ENCODE measurements at places on chromosomes 2 and 18.
A peak's percentile ranks its signal among the peaks of the same experiment; 100 is the strongest.

DNA sequence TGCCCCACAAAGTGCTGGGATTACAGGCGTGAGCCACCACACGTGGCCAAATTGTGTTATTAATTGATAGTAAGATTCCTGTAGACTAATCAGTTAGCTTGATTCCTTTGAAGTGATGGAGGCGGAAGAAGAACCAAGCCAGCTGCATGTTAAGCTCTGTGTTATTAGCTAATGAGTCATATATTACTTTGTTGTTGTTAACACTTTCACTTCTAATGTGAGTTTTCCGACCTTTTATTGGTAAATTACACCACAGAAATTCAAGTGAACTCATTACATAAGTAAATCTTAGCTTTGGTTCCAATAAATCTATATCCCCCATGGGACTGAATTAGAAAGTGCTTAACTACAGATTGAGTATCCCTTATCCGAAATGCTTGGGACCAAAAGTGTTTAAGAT is 20.3 kb downstream of the CHMP1B start:
- DNase-seq, result peak; percentile 26

- peak; percentile 51 for DNase-seq
These were observed 53.4 kb downstream of the THADA start for GRCh38 chr2:43542285-43542933.

- no peak for DNase-seq
These were observed 162.4 kb downstream of the DDX1 start for GRCh38 chr2:15753811-15754702.

DNA sequence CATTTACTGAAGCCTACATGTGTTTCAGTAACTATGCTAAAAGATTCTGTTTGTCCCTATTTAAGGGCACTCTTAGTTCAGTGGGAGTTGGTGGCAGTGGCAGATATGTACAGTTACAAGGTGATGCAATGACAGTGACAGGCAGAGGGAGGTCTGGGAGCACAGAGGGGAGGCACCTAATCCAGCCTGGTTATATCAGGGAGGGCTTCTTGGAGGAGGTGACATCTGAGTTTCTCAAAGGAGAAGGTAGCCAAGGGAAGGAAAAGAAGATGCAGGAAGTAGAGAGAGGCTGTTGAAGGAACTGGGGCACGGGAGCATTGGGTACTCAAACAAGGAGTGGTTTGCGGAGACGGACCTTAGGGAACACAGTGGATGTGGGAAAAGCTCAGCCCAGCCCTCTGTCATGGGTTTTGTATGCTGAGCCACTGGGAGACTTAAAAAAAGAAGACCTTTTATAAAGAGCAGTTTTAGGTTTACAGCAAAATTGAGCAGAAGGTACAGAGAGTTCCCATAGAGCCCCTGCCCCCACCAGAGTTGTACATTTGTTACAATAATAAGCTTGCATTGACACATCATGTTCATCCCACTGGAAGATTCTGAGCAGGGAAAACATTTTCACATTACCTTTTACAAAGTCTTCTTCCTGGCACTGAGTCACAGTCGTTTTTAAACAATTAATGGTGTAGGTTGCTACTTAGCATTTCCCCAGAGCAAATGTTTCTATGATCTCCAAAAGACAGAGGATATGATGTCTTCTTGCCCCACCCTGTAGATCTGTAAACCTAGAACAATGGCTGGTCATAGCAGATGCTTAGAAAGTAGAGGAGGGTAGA is 83.0 kb upstream of the TAF1B start:
- peak; percentile 18 for DNase-seq

GRCh38 chr18:10045296-10045891 is 131.6 kb downstream of the VAPA start:
- DNase-seq, result no peak

- no peak for DNase-seq
These were observed 167.4 kb downstream of the THSD7B start for GRCh38 chr2:136932700-136933099.

- no peak for DNase-seq
These were observed 585.9 kb upstream of the ID2 start for GRCh38 chr2:8095978-8096377.

DNA sequence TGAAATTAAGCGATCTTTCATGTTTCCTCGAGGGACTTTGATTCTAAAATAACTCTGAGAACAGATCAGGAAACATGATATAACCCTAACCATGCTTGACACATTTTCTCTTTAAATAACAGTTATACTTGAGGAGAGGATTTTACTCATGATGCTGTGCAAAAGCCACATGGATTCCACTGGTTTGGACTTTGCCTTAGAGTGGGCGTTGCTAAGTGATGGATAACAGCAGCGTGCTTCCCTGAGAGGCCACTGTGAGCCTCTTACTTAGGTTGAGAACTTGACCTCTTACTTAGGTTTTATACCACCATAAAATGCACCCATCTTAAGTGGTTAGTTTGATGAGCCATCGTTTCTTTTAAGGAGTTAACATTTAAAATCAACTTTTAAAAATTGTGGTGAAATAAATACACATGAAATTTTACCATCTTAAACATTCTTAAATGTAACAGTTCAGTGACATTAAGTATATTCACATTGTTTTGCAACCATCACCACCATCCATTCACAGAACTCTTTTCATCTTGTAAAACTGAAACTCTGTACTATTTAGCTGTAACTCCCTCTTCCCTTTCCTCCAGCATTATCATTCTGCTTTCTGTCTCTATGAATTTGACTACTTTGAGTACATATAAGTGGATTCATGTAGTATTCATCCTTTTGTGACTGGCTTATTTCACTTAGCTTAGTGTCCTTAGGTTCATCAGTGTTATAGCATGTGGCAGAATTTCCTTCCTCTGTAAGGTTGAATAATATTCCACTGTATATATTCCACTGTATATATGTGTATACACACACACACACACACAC is 22.6 kb downstream of the ANXA4 start:
- no peak for DNase-seq

DNA sequence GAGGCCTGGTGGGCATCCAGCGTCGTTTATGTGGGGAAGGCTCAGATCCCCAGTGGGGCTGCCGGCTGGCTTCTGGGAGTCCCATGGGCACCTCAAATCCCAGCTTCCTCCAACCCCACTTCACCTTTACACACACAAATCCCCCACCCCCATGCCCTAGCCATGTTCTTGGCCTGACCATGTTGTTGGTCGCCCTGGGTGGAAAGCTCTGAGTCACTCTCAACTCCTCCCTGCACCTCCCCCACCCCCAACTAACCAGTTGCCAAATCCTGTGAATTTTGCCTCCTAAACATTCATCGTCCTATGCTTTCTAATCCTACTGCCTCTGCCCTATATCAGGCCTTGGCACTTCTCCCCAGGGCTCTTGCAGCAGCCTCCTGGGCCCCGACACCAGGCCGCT is 6.4 kb downstream of the TNS1 start:
- DNase-seq, result no peak

DNA sequence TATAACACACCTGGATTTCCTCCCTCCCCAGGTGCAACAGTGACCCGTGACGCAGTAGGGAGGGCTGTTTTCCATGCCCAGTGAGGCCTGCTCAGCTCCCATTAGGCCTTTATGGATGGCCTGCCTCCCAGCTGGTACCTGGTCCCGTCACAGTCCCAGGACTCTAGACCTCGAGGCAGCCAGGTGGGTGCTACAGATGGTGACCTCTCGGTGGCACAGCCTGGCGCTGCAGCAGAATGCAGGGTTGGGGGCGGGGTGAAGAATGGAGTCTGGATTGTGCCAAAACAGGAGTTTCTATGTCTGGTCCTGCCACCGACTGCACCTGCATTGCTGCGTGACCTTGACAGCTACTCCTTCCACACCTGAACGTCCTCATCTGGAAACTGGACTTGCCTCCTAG is 18.0 kb upstream of the YWHAQ start:
- no peak for DNase-seq

DNA sequence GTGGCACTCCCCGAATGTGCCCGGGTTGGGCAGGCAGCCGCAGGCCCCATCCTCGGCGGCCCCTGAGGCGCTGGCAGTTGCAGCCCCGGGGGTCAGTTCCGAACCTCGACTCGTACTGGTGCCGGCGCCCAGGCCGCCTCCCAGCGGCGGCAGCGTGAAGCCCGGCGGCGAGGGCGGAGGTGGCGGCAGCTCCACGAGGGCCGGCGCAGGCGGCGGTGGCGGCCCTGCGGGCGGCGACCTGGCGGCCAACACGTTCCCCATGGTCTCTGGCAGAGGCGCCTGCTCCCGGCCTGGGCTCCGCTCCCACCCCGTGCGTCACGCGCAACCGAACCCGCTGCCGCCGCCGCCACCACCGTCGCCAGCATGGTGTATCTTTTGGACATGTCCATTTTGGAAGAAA is 196.3 kb downstream of the CCDC74A start:
- no peak for DNase-seq

DNA sequence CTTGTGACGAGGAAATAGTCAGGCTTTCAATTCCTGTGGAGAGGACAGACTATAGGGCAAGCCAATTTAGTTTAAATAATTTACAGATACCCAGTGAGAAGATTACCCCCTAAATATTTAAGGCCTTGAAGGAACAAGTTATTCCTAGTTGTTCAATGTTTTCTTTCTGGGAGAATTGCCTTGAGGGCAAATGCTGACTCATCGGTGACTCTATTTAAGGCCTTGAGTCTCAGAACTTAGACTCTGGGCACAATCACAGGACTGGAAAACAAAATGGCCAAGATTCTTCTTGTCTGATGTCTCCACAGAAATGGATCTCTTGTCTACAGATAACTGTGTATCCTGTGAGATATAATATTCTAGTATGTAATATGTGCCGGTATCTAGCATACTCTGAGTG is 467.1 kb downstream of the SUCLG1 start:
- DNase-seq, result no peak

- DNase-seq, result no peak
These were observed 194.8 kb downstream of the NDUFA10 start for GRCh38 chr2:239830121-239831000.

DNA sequence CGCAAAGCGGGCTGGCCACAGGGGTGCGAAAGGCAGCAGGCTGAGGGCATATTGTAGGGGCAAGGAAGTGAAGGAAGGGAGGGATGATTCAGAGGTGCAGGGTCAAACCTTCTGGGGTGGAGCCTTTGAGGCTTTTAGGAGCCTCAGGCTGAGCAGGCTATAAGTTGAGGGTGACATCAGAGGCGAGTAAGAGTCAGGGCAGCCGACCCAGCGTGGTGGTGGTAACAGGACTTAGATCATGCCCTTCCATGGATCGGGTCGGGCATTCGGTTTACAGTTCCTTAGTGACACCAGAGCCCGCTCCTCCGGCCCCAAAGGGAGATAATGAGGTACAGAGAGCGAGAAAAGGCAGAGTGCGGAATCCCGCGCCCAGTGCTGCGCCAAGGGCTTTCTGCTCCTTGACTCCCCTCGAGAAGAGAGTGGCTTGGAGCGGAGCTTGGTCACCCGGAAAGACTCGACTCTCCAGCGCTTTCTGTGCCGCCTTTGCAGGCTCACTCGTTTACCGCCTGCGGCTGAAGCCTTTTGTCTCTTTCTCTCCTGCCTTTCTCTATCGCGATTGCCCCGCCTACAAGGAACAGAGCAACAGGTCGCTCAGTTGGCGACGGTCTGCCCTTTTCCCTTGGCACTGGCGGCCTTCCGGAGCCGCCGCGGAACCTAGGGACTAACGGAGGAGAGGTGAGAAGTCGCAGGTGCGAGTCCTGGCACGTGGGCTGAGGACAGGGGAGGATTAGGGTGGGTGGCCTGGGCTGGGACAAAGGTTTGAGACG is 720 bp downstream of the LBX2 start:
- DNase-seq, result peak; percentile 40

DNA sequence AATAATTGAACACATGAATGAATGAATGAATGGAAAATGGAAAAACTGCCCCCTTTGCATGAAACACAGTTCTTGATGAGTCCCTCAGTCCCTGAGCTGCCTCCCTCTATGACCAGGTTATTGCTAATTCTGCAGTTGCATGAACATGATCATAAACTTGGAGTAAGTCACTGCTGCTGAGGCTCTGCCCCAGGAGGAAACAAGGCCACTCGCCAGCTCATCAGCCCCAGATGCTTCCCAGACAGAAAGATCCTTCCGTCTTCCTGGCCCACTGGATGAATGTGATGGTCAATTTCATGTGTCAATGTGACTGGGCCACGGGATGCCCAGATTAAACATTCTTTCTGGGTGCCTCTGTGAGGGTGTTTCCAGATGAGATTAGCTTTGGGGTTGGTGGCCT is 16.4 kb downstream of the GPR45 start:
- DNase-seq, result no peak

DNA sequence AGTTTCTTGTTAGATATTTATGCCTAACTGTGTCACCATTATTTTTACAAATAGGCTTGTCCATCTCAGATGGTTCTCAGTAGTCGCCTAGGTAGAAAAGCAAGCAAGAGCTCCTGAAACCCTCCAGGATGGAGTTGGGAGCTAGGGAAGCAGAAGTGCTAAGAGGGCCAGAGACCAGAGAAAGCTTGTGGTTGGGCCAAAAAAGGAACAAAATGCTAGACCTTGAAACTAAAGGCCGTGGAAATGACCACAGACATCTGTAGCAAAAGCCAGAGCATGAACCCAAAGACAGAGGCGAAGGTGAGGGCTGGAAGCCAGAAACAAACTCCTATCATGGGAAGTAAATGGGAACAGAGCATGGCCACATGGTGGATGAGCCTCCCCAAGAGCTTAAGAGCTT is 29.9 kb upstream of the RMDN2 start:
- DNase-seq, result no peak

DNA sequence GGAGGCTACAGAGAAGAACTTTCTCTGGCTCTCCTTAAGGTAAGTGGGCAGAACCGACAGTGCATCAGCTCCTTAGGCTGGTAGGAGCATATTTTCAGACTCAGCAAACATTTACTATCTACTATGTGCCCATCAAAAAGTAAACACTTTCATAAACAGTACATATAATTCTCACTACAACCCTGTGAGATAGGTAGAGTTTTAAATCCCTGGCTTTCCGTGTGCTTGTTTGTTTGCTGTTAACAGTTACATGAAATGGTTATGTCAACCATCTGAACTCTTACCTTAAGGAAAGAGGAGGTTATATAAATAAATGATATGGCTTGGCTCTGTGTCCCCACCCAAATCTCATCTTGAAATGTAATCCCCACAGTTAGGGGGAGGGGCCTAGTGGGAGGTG is 310.1 kb downstream of the ALK start:
- DNase-seq, result no peak

DNA sequence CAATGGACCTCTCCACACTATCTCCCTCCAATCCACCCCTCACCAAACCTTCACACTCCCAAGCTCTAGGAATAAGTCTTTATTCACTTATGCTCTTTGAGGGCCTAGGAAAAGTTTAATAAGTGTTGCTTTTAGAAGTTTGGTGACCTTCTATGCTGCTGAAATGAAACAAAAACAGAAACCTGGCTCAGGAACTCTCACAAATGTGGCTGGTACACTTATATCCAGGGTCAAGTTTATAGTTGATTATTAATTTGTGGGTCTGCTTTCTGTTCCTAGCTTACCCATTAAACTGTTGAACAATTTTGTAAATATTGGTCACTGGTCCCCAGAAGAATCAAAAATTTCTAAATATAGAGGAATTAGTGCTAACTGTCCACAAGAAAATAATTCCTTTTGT is 14.2 kb upstream of the ANKRD44 start:
- DNase-seq, result no peak

DNA sequence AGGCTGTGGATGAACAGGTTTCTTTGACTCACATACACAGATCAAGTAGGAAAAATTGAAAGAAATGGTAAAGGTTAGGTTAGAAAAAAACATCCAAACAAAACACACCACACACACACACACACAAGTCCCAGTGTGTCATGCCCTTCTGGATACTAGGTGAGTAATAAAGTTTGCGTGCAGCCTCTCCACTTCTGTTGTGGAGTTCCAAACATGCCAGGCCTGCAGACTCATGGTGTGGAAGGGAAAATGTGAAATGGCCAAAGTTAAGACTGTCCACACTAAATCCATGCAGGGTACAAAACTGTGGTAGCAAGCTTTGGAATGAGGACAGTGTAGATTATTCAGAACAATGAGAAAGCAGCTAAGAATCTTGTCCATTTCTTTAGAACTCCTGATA is 114.6 kb downstream of the IKZF2 start:
- no peak for DNase-seq

- DNase-seq, result no peak
These were observed 89.2 kb downstream of the DTNA start for GRCh38 chr18:34799291-34799690.

Measured in CD4-positive, alpha-beta T cell treated with Interleukin-4 for 4 hours (primary cell).